ENCODE measurements at places on chromosomes 13 and 19.

DNA sequence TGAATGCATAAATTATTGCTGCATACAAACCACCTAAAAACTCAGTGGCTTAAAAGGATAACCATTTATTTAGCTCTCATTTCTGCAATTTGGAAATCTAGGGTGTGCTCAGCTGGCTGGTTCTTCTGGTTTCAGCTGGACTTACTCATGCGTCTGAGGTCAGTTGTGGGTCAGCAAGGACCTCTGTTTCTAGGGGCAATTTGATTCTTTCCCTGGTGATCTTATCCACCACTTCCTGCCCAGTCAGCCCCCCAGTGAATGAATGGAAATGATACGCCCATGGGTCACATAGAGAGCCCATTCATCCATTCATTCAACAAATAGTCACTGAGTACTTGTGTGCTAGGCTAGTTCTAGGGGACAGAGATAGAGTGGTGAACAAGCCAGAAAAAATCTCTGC is 9.9 kb downstream of the FXYD5 start:
- no peak for DNase-seq

DNA sequence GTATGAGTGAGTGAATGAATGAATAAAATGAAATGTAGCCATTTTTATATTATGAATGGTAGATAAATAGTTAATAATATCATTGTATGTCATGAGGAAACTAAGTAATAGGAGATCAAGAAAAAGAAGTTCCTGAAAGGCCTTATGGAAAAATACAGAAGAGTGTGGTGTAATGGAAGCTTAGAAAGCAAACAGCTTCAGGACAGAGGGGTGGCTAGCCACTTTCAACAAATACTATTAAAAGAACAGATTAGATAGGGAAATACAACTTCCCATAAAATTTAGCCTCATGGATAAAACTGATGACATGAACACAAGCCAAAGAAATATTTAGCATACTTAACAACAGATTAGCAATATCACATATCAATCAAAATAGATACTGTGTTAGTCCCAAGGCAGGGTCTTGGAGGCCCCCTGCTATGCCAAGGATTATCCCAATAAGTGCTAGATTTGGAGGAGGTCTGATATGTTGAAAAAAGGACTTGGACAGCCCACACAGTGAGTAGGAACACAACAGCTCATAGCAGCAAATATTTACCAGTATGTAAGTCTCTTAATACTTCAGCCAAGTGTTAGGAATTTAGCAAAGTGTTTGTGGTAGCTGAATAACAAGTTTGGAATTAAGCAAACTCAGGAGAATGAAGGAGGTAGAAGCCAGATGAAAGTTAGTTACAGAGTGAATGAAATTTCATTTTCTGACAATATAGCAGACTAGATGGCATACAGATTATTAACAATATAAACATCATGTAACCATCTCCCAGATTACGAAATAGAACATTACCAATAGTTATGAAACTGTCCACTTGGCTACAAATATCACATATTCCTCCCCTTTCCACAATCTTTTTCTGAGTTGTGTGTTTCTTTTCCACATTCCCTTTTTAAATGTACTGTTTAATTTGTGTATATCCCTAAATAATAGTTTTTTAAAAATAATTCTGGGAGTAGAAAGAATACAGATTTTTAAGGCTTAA is 1632.0 kb downstream of the PCDH9 start:
- no peak for DNase-seq

GRCh38 chr13:24270639-24271141 is 38.7 kb upstream of the C1QTNF9 start:
- peak; percentile 48 for DNase-seq

- no peak for DNase-seq
Observed at GRCh38 chr13:112943309-112944125, 25.5 kb upstream of the MCF2L start.

DNA sequence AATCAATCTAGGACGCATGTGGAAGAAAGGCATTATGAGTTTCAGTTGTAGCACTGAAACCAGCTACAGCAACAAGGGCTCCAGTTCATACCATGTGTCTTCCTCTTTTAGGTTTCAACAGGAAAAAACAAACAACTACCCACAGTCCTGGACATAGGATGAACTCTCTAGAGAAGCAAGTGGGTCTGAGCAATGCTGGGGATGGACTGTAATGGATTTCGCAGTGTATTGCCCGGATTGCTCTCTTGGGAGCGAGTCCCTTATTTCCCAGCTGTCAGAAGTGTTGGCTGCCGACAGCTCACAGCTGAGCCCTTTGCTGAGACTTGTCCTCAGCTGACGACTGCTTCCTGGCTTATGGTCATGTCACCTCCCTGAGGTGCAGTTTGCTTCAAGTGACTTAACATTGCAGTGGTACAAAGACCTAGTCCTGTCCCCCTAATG is 12.1 kb upstream of the MYCBP2 start:
- peak; percentile 62 for DNase-seq

- peak; percentile 72 for DNase-seq
Observed at GRCh38 chr13:24220086-24220703, 59.7 kb downstream of the SPATA13 start.

DNA sequence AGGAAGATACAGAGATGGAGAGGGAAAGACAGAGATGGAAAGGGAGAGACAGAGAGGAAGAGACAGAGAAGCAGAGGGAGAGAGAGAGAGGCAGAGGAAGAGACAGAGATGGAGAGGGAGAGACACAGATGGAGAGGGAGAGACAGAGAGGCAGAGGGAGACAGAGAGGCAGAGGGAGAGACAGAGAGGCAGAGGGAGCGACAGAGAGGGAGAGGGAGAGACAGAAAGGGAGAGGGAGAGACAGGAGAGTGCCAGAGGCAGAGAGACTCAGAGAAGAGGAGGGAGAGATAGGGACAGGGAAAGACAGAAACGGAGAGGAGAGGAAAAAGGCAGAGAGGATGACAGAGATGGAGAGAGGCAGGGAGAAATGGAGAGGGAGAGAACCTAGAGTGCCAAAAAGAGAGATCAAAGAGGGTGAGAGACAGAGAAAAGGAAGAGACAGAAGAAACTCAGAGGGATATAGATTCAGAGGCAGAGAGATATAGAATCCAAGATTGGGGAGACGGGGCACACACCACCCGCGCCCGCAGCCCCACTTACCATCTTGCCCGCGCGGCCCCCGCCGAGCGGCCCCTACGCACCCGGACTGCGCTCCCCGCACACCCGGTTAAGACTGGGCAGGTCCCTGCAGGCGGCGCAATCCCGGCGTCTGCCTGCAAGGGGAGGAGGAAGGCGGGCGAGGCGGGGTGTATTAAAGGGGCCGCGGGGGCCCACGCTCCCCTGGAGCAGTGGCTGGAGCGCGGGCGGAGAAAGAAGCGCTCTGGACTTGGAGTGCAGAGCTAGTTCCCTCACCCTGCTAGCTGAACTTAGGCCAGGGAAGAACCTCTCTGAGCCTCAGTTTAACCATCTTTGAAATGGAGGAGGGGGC is 10.7 kb downstream of the TM6SF2 start:
- no peak for DNase-seq

DNA sequence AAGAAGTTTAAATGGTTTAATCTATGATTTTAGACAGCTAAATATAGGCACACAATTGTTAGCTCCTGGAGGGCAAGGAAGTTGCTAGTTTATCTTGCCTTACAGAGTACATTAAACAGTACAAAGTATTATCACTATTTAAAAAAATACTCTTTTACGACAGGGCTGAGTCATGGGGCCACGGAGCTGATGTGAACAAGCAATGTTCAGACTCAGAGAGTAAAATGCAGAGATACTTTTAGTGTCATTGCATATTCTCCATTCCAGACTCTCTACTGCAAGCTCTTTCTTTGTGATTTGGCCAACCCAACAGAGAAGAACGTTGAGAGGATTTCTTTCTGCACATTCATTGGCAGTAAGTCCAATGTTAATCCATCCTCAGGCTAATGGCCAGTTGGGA is 352.4 kb downstream of the SPRY2 start:
- DNase-seq, result no peak

GRCh38 chr13:78569029-78569428 is 34.3 kb downstream of the POU4F1 start:
- no peak for DNase-seq

GRCh38 chr19:8905342-8905741 is 73.2 kb downstream of the MBD3L1 start:
- DNase-seq, result no peak

GRCh38 chr13:73859841-73860240 is 274.4 kb downstream of the KLF12 start:
- no peak for DNase-seq

- DNase-seq, result no peak
Observed at GRCh38 chr13:107590556-107590955, 624.8 kb downstream of the LIG4 start.

GRCh38 chr19:22617614-22618320 is 16.4 kb upstream of the ZNF492 start:
- DNase-seq, result no peak

- no peak for DNase-seq
Observed at GRCh38 chr13:38366954-38367645, 17.4 kb downstream of the UFM1 start.

- DNase-seq, result no peak
Observed at GRCh38 chr19:32566246-32566830, 14.7 kb upstream of the PDCD5 start.

GRCh38 chr13:77047649-77048343 is 20.8 kb upstream of the FBXL3 start:
- DNase-seq, result no peak

- no peak for DNase-seq
Observed at GRCh38 chr13:112933649-112934048, 35.4 kb upstream of the MCF2L start.

GRCh38 chr13:75161804-75162203 is 320.2 kb downstream of the TBC1D4 start:
- DNase-seq, result no peak

DNA sequence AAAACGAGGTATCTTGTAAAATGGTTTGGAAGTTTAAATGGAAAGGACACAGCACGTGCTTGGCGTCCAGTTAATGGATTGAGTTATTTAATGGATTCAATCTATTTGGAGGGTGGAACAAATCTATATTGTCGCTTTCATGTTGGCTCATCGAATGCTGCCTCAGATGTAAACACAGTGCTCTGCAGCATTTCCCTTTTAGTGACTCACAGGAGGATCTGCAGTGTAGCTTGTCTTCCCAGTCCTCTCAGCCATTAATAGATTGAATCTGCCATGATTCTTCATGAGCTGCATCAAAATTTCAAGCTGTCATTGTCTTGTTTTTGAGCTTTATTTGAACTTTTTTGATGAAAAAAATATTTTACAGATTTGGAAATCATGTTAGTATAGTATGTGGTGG is 44.7 kb downstream of the DHRS12 start:
- no peak for DNase-seq

- DNase-seq, result peak; percentile 49
Observed at GRCh38 chr19:2618611-2619010, 83.9 kb downstream of the GNG7 start.

- DNase-seq, result no peak
Observed at GRCh38 chr13:101817898-101818297, 365.4 kb downstream of the ITGBL1 start.

- DNase-seq, result no peak
Observed at GRCh38 chr19:16351133-16351809, 26.6 kb downstream of the KLF2 start.

GRCh38 chr13:83620530-83621220 is 261.6 kb downstream of the SLITRK1 start:
- no peak for DNase-seq

DNA sequence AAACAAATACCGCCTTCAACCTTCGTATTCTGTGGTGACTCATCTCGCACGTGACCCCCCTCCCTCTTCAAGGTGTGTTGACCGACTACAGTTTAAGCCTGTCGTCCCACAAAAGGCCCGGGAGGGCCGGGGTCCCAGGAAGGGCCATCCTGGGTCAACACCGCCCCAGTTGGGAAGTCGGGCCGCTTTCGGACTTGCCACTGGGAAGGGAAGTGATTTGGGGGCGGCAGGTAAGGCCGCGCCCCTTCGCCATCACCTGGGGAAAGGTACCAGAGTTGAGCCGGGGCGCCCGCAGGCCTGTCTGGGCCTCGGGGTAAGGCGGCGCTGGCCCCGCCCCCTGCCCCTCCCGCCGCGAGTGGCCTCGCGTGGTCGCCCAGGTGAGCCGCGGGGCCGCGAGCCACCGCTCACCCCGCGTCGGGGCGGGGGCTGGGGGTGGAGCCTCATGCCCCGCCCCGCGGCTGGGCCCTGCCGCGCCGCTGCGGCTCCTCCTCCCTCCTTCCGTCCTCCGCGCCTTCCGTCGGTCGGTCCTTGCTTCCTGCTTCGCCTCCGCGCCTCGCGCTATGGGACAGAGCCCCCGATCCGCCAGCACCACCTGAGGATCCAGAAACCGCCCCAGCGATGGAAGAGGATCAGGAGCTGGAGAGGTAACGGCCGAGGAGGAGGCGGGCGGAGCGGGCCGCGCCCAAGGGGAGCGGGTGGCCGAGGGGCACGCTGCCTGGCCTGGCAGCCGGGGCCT is at the start of gene POLR1D:
POLR1D (plus strand) TSS at position 527 of the 736 bp plus-strand sequence; CDS start at position 619, 92 bp downstream.
- DNase-seq, result peak; percentile 92

- DNase-seq, result no peak
Observed at GRCh38 chr19:29485293-29485692, 40.5 kb upstream of the VSTM2B start.

- peak; percentile 52 for DNase-seq
Observed at GRCh38 chr19:34220472-34221063, 33.8 kb upstream of the GARRE1 start.

GRCh38 chr13:64441740-64442139 is 2788.4 kb downstream of the PCDH9 start:
- no peak for DNase-seq

DNA sequence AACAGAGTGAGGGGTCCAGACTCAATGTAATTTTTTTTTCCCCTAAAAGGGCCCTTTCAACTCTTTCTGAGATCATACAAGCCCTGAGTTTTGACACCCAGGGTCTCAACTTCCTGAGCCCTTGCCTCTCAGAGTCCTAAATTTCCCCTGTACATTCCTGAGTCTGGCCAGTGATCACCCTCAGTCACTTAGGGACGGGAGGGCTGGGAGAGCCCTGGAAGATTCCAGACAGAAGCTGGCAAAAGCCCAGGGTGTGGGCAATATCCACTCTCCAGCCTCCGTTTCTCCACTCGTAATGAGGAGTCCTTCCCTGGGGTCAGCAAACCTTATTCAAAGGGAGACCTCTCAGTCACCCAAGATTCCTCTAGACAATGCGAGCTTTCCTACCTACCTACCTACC is 1.6 kb downstream of the PPP1R13L start:
- no peak for DNase-seq

- DNase-seq, result no peak
Observed at GRCh38 chr13:32660227-32660626, 74.0 kb downstream of the PDS5B start.
